NCI-H526 treated with DMSO at 0.1 percent for 48 hours (cell line): ENCODE measurements at places on chromosomes 1 and 21.

GRCh38 chr1:96521994-96522760 lies 199.4 kb upstream of the PTBP2 start:
- DNase-seq, result no peak

DNA sequence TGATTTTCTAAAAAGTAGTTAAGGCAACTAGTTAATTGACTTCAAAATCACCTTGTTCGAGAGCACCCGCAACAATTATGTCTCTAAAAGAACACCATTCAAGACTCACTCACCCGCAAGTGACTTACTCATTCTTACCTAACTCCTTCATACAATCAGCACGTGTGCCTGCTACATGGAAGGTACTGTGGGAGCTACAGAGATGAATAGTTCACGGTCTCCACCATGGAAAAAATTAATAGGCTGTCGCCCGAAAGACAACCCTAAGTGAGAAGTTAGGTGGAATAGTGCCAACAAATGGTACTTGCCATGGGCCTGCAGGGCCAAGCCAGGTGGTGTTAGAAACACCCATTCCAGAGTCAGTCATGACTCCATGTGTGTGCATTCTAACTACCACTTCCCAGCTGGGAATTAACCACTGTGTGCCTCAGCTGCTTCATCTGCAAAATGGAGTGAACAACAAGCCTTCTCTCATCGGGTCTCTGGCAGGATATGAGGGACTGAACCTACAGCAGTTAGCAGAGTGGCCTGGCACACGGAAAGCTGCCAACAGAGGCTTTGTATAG lies 7.1 kb downstream of the SSBP3 start:
- no peak for DNase-seq

- no peak for DNase-seq
These were observed 58.4 kb downstream of the OVGP1 start for GRCh38 chr1:111369177-111369576.

DNA sequence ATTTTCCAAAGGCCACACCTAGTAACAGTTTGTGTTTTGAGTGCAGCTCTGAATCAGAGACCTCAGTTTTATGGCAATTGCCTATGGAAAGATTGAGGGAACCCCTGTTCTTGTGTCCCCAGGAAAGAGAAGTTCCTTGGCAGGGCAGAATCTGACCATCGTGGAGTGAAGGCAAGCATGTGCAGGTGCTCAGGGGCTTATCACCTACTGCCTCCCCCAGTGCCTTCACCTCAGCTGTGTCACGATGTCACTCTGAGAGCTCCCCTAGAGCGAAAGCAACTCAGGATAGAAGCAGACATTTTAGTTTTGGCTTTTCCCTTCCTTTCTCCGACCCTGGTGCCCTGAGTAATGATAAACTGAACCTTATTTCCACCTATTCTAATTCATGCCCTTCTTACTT lies 1.8 kb upstream of the SPRR1A start:
- DNase-seq, result no peak

DNA sequence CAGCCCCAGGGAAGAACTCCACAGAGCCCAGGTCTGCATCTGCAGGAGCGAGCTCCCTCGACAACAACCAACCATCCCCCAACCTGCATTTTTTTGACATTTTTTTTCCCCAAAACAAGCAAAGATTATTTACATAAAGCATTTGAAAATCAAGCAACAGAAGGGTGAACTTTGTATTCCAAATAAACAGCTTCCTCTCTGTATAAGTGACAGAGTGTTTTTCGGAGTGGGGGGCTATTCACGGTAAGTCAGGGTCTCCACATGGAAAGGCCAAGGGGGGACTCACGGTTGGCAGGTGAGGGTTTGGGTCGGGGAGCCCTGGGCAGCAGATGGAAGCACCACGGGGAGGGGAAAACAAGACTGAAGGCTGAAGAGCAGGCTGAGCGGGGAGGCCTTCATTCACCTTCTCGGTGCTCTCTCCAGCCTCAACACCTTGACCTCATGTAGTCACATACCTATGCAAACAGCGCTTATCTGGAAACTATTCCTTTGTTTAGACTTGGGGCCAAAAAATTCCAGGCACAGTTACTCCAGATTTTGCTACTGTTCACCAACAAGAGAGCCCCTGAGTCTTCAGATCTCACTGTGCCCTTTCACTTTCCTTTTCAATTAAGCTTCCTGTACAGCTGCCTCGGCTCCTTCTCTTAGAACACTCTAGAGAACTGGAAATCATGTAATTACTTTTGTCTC lies 27.6 kb downstream of the C2CD2 start:
- DNase-seq, result no peak

DNA sequence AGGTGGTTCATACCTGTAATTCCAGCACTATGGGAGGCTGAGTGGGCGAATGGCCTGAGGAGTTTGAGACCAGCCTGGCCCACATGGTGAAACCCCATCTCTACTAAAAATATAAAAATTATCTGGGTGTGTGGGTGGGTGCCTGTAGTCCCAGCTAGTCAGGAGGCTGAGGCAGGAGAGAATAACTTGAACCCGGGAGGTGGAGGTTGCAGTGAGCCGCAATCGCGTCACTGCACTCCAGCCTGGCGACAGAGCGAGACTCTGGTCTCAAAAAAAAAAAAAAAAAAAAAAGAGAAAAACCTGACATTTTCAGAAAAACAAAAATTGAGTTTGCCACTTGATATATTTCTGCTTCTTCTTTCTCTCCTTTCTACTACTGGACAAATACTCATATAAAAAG lies 24.3 kb downstream of the CA6 start:
- no peak for DNase-seq

- peak; percentile 82 for DNase-seq
These were observed 8.5 kb upstream of the MEX3A start for GRCh38 chr1:156090840-156091188.

GRCh38 chr1:44565833-44566232 lies 108.4 kb downstream of the TMEM53 start:
- no peak for DNase-seq

DNA sequence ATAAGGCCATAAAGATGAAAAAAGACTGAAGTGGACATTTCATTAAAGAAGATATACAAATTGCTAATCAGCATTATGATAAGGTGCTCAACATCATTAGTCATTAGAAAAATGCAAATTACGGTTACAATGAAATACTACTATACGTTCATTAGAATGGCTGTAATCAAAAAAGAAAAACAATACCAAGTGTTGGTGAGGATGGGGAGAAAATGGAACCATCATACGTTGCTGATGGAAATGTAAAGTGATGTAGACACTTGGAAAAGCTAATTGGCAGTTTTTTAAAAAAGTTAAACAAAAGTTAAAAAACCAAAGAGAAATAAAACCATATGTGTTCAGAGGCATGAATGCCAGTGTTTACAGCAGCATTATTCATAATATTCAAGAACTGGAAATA lies 8.6 kb upstream of the SOD1 start:
- DNase-seq, result no peak

GRCh38 chr1:31397360-31398095 lies 15.5 kb upstream of the SERINC2 start:
- DNase-seq, result no peak

- no peak for DNase-seq
These were observed 114.3 kb downstream of the DMRTB1 start for GRCh38 chr1:53573522-53573921.

- peak; percentile 78 for DNase-seq
These were observed 27.9 kb downstream of the RGS5 start for GRCh38 chr1:163174524-163175437.

- DNase-seq, result peak; percentile 0
These were observed 19.8 kb downstream of the CAMTA1 start for GRCh38 chr1:6805004-6805416.

DNA sequence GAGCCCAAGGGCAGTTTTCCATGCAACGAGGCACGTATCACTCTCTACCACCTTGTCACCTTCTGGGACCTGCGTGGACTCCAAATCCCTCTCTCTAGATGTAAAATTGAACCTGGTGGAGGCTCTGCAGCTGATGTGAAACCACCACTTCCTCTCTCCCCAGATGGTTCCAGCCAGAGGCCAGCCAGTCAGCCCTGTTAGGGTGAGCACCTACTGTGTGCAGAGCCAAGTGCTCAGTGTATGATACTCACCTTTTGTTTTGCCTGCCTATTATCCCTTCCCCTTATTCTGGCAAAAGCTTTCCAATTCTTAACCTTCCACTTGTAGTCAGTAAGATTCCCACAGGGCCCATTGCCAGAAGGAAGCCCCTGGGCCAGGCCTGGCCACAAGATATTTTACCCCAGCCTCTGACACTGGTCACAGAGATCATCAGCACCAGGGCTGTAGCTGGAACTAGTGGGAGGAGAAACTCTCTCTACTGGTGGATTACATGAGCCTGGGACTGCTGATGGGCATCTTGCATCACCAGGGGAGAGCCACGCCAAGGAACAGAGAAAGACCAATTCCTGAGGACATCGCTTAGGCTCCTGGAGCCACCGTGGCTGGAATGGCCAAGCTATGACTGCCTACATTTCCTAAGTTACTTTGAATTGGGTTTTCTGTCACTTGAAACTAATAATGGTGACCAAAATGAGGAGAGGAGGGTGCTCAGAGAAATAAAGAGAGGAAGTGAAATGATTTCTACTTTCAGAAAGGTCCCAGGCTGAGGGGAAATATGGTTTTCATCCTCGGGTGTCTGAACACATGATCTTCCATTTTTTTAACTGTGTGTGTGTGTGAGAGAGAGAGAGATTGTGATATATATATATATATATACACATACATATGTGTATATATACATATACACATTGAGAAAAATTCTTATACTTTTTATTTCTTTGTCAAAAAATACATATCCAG lies 26.6 kb upstream of the RD3 start:
- no peak for DNase-seq

- DNase-seq, result no peak
These were observed at the start of gene MAP1LC3C for GRCh38 chr1:241999026-241999425. MAP1LC3C (minus strand) TSS chr1:241999098; CDS start chr1:241999008, 90 bp downstream.

GRCh38 chr21:43374228-43374885 lies 52.6 kb downstream of the SIK1 start:
- no peak for DNase-seq

- no peak for DNase-seq
These were observed 257.5 kb upstream of the PTBP2 start for GRCh38 chr1:96464066-96464465.

DNA sequence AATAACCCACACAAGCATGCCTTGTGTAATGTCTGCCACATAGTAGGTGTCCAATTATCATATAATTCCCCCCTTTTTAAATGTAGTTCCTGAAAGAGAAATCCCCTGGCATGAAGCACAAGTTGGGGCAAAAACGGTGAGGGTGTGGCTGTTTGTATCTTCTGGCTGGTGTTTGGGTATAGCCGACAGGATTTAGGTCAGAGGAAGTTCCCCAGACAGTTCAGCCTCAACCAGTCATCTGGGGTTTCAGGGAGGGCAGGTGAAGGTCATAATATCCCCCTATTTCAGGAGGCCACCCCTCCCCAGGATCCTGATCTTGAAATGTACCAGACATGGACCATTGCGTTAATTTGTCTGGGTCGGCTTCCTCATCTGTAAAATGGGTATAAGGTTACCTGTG lies 29.1 kb upstream of the JUN start:
- DNase-seq, result no peak

DNA sequence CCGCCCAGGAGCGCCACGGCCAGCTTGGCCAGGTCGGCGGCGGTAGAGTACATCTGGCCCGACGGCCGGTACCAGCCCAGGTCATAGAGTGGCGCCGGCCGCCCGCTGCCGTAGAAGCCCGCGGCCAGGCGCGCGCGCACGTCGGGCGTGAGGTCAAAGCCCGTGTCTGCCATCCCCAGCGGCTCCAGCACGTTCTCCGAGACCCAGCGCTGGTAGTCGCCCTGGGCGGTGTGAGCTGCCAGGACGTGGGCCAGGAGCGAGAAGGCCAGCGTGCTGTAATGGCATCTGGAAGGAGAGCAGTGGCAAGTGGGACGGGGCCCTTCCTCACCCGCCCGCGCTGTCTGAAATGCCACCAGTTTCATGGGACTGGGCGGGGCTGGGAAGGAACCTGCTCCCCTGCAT lies 18.9 kb downstream of the LACTBL1 start:
- no peak for DNase-seq

DNA sequence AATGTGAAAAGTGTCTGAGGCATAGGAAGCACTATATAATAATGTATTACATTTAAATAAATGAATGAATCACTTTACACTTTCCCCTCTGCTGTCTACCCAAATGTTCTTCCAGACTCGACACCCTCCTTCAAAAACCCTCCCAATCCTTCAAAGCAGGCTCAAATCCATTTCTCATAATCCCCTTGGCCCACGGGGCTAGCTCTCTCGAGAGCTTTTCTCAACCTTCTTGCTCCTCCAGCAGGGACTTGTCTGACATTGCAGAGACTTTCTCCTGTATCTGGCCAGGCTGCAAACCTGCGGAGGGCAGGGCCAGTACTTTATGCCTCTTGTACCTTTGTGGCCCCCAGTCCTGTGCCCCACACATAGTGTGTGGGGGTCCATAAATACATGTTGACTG lies 14.1 kb upstream of the CNTN2 start:
- no peak for DNase-seq

DNA sequence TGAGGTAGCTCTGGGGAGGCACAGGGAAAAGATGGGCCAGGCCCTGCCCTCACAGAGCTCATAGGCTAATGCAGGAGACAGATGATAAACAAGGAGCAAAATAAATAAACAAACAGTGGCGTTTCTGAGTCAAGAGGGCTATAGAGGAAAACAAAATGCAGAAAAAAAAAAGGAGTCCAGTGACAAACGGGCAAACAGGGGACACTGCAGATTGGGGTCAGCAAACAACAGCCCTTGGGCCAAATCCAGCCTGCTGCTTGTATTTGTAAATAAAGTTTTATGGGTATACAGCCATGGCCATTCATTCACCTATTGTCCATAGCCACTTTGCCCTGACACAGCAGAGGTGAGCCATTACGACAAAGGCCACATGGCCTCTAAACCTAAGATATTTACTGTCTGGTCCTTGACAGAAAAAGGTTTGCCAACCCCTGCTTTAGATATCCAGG lies 19.1 kb upstream of the PINK1 start:
- DNase-seq, result no peak

GRCh38 chr1:230681599-230681998 lies 32.3 kb downstream of the AGT start:
- DNase-seq, result no peak

- no peak for DNase-seq
These were observed 206.3 kb downstream of the KIF26B start for GRCh38 chr1:245361065-245361464.

DNA sequence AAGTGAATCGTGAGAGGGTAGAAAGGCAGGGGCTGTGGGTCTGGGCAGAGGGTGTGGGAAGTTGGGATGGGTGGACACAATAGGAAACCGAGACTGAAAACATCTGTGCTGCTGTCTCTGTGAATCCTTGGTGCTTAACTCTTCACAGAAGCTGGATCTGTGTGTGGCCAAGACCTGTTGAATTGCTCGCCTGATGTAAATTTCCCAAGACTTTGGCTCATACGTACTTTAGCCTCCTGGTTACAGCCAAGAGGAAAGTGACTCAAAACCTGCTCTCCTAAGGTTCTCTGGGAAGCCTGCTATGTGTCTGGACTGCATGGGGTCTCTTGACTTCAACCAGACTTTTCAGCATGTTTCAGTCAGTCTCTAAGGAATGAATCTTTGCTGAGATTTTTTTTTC lies 270.3 kb downstream of the RWDD3 start:
- DNase-seq, result no peak

- DNase-seq, result peak; percentile 79
These were observed at the start of gene SERTAD4 for GRCh38 chr1:210232511-210233215. SERTAD4 (plus strand) TSS chr1:210232796; CDS start chr1:210237961, 5,165 bp downstream.
